ENCODE measurements at places on chromosomes 1 and 21. TPM values are rescaled to one million over a fixed set of nuclear protein-coding genes. Genes with fewer than 3 reads are reported as not detected.

Gene CERS2
- 138 TPM for polyA plus RNA-seq

DNA sequence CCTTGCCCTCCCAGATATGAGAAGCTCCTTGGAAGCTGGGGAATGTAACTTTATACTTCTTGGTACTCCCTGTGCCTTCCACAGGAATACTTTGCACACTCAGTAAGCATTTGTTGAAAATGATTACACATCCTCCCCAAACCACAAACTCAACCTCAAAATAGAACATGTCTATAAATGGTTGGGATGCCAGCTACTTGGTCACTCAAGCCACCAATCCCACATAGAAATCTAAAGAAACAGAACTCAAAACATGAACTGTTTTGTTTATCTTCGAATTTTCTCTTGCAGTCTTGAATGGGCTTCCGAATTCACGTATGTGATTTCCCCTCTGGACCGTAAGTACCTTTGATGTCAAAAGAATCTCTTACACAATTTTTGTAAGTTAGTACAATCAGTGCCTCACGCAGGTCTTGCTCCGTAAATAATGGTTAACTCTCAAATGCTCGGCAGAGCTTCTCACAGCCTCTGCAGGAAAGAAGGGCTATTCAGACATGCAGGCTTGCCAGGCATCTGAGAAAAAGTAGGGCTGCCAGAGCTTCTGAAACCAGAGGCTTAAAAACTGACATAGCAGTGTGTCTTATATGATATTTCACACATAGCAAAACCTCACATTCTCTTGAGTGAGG is 26.9 kb downstream of the SORT1 start:
- no peak for DNase-seq

DNA sequence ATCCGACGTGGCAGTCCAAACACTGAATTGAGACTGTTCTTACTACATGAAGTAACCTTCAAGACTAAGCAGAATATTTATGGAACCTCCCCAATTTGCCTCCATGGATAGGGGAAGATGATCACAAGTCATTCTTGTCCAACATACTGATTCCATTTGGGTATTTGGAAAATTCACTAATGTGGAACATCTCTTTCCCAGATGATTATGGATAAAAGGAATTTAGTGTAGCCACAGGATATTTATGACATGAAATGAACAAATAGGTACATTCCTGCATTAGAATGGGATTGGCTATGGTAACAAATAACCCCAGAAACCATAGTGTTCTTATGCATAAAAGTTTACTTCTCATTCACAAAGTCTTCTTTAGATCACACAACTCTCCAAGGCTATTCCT is 40.2 kb upstream of the SGIP1 start:
- no peak for DNase-seq

- DNase-seq, result no peak
Measured at GRCh38 chr1:78070210-78070609, 24.4 kb downstream of the GIPC2 start.

GRCh38 chr1:221693087-221693486 is 48.8 kb downstream of the DUSP10 start:
- no peak for DNase-seq

GRCh38 chr1:224432146-224432545 is 2.5 kb downstream of the WDR26 start:
- no peak for DNase-seq

GRCh38 chr1:171641076-171641864 is 11.2 kb downstream of the MYOC start:
- peak; percentile 37 for DNase-seq
